Upper lobe of right lung (tissue), 1 donor: ENCODE measurements at places on chromosomes 16 and 17.
A peak's percentile ranks its signal among the peaks of the same experiment; 100 is the strongest.

DNA sequence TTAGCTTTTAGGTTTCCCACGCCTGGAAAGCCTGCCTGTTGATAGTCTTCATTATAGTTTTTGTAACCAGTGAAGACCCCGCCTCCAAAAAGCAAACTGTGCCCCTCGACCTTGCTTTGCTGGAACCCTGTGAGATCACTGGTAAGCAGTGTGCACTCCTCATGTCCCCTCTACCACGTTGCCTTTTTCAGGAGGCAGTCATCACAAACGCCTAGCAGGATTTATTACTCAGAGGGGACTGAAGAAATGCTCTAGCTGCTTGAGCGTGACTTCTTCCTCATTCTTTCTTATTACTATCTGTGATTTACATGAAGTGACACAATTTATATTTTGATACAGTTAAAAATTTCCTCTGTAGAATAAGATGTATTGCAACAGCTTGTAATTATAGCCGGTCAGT is 6.5 kb upstream of the KRTAP3-1 start:
- DNase-seq = no peak

GRCh38 chr17:1224330-1224729 is 44.5 kb upstream of the ABR start:
- DNase-seq = no peak

DNA sequence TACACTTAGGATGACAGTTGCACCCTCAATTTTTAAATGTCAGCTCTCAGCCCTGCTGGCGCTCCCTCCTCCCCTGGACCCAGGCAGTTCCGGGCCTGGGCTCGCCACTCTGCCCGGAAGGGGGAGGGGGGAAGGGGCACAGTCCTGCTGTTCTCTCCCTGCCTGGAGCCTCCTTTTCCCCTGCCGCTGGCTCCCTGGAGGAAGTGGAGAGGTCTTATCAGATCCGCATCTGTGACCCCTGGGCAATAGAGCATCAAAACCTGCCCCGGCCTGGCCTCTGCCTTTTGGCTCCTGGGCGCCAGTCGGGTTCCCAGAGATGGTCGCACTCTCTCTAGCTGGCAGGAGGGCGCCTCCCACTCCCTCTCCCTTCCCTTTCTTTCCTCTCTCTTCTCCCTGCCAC is 149.3 kb downstream of the IRF8 start:
- DNase-seq = peak; percentile 59

- no peak for DNase-seq
Observed at GRCh38 chr17:80703142-80703478, 158.5 kb downstream of the RPTOR start.

GRCh38 chr16:80804526-80805383 is at the start of gene CDYL2:
TSS of gene CDYL2 (minus strand) at chr16:80804598. CDS start at chr16:80804173, 425 bp downstream.
- peak; percentile 79 for DNase-seq
